CD4-positive, CD25-positive, alpha-beta regulatory T cell (primary cell): ENCODE measurements at places on chromosomes 4 and X. TPM values are rescaled to one million over a fixed set of nuclear protein-coding genes. Genes with fewer than 3 reads are reported as not detected.

Gene SMR3B
- polyA plus RNA-seq: not detected

Gene CXCR3
- polyA plus RNA-seq: 99.1 TPM

Gene PIGA
- 5.5 TPM for polyA plus RNA-seq

Gene SETD7
- polyA plus RNA-seq: 9.6 TPM

Gene ASMT
- 0.19 TPM for polyA plus RNA-seq

Gene ZAR1
- polyA plus RNA-seq: not detected

Gene CDX4
- not detected for polyA plus RNA-seq
